Left kidney (tissue), 8 donors: ENCODE measurements at places on chromosomes 3 and 15.
A peak's percentile ranks its signal among the peaks of the same experiment; 100 is the strongest.

DNA sequence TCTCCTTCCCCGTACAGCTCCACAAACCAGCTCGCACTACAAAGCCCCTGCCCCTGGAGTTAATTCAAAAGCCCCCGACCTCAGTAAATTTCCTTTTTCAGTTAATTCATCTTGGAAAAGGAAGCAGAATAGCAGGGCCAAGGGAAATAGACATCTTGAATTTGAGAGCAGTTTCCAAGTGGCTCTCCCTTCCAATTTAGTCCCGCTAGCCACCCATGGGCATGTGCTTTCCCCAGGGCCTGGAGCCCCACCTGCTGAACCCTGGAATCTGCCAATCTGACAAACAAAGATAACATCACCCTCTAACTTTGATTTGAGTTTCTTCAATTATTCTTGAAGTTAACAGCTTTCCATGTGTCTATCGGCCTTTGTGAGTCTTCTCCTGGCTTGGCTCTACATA, 31.7 kb downstream of the PRR20G start:
- no peak for DNase-seq

- peak; percentile 65 for DNase-seq
These were observed 158.5 kb upstream of the TPM1 start for GRCh38 chr15:62883938-62884479.

DNA sequence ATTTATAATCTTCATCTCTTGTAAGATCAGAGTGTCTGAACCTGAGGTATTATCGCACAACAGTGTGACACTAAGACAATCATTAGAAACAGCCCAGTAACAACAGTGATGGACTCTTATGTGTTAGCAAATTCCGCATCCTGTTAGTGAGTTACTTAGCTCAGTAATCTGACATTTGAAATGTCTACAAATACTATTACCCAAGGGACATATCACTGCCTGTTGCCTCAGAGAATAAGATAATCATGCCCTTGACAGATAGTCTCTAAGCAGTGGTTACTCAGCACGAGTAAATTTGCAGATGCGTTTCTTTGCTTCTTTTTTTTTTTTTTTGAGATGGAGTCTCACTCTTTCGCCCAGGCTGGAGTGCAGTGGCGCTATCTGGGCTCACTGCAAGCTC, 13.4 kb upstream of the RTP1 start:
- no peak for DNase-seq

GRCh38 chr3:122560680-122561079, 3.4 kb downstream of the PARP9 start:
- peak; percentile 77 for DNase-seq

- DNase-seq = no peak
These were observed 38.5 kb downstream of the ARHGEF3 start for GRCh38 chr3:56763233-56763632.

DNA sequence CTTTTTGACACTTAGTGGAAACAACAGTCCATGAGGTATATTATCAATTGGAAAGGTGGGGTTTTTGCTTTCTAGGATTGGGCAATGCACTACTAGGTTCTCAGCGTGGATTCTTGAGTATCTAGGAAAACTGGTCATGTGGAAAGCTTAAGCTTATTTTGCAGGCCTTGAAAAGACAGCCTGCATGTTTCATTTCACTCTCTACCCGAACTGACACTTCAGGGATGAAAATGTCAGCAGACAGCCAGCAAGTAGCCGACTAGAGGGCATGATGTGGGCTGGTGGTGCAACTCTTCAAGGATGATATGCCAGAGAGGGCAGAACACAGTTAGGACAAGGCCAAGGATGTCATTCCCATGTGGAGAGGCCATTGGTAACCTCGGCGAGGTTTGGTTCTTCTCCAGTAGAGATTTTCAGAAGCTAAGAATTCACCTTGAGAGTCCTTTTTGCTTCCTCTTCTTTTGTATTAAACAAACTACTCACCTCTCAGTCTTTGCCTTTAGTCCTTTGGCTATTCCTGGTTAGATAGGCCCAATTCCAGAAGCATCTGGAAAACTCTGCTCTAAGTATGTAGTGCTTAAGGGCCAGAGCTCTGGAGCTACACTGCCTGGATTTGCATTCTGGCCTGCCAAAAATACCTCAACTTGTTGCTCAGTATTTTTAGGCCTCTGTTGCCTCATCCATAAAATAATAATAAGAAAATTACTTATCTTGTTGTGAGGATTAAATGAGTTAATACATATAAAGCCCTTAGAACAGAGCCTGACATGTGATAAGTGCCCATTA, 17.9 kb downstream of the LPP start:
- DNase-seq = no peak

- DNase-seq = no peak
These were observed 116.3 kb downstream of the AKAP13 start for GRCh38 chr15:85496551-85497171.

DNA sequence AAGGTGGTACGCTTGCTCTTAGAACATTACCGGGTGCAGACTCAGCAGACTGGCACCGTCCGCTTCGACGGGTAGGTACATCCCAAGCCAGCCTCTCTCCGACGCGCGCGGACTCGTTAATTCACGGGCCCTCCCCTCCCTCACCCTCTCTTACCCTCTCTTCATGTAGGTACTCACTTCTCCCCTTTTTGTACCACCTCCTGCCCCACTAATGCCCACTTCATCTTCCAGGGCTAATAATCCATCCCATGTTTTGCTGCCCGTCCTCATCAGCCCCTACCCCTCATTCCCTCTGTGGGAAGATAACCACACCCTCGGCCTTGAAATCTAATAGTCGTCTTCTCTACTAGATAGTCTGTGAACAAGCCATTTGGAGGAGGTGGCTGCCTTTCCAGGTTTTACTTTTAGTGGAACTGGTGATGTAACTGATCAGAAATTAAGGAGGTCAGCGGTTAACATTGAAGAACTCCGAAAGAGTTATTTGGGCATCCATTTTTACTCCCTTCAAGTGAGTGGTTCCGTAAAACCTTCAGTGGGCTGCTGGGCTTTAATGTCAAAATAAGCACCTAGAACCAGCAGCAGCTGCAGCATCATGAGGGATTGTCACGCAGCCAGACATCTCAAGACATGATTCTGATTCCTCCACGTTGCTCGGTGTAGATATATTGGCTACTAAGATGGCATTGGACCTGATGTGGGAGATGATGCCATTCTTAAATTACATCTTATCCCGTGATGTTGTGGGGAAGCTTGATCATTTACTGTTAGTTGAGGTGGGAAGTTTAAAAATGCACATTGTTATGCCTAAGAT, 1.3 kb downstream of the FEM1B start:
- peak; percentile 54 for DNase-seq

DNA sequence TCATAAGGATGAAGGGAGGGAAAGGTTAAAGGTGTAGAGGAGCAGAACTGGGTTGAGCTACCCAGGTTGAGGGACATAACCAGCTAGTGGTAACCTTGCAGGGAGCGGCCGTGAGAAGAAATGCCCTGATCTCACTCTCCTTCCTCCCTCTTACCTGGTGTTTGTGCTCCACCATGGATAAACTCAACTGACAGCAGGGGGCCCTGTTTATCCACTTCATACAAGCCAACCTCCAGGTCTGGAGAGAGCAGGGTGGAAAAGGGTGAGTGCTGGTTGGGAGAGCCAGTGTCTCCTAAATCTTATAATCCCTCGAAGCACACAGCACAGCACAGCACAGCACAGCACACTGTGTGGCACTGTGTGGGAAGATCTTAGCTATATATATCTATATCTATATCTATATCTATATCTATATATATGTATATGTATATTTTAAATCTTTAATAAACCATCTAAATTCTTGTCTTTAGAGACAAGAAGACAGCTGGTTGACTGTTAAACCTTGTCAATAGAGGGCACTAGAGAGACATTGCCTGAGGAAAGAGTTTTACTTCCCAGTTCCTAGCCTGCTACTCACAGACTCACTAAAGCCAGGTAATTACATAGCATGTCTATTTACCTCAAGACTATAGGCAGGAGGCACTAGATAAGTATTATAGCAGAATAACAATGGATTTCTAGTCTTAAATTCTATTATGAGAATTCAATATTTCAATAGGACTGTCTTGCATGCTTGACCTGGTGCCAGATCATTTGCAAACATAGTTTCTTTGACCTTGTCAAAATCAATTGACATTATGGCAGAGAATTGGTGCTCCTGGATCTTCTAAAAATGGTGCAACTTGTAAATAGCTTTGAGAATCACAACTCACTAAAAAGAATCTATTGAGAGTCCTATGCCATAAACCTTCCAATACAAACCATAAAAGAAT, 21.7 kb upstream of the FMN1 start:
- no peak for DNase-seq

DNA sequence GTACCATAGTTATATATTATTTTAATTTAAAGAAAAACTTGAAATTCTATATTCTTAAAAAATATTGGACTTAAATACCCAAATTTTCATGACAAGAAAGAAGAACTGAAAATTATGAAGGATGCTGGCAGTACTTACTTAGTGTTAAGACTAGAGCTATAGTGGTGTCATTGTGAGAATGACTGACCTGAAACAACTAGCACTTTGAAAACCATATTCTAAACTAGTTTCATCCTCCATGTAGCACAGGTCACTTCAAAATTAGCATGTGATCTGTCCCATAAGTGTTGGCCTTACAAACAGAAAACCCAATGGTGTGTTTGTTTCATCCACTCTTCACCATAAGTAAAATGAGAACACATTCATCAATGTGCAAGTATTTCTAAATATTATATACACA, 208.6 kb downstream of the ZIC4 start:
- DNase-seq = no peak

DNA sequence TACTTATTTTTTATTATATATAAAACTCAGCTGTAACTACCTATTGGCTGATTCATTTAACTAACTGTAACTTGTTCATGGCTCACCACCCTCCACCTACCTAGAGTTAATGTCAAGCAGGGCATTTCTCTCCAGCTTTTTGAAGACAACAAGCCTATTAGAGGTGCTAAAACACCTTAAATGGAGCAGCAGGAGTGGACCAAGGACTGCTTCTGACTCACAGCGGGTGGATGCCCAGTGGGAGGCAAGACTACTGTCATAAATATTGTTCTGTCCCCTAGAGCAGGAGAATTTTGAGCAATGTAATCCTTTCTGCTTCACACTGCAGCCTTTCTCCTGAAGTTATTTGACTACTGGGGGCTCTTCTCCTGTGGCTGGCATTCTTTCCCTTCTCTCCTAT, 146.9 kb downstream of the CLSTN2 start:
- peak; percentile 10 for DNase-seq

DNA sequence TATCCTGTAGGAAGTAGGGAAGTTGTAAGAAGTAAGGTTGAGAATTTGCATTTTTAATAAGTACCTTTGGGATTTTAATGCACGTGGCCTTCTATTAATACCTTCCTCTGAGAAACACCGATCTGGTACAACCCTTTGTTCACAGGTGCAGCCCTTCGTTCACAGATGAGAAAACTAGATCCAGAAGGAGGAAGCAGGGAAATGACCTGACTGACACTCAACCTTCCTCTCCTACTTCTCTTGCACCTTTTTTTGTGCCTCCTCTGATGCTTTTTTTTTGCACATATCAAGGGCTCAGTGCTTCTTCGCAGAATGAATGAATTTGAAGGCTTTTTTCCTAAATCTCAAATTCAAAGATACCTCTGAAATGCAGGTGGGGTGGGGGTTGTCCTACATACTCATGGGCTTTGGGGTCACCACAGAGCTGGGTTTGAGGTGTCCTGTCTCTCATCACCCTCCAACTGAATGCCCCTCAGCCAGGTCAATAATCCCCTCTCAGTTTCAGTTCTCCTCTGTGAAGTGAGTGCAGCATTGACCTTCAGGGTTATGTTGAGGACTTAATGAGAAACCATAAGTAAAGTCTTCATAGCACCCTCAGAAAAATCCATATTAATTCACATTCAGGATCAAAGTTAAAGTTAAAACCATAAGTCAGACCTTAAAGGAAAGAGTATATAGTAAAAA, 161.5 kb upstream of the CTNNB1 start:
- DNase-seq = no peak

DNA sequence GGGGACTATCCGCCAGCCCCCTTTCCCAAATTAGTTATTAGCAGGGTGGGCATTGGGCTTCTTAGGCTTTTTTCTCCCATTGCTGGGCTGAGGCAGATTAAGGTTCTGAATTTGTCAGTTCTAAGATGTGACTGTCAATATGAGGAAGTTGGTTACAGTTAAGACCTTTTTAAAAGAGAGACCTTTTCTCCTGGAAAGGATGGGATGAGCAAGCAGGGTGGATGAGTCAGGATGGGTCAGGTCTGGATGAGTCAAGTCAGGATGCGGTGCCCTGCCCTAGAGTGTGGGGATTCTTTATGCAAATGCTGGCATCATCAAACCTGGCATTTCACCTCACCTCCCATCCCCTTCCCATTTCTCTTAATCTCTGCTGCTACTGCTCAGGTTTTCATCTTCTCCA, 1.9 kb downstream of the AEN start:
- DNase-seq = no peak

GRCh38 chr3:182248349-182248880, 536.7 kb downstream of the SOX2 start:
- DNase-seq = no peak

DNA sequence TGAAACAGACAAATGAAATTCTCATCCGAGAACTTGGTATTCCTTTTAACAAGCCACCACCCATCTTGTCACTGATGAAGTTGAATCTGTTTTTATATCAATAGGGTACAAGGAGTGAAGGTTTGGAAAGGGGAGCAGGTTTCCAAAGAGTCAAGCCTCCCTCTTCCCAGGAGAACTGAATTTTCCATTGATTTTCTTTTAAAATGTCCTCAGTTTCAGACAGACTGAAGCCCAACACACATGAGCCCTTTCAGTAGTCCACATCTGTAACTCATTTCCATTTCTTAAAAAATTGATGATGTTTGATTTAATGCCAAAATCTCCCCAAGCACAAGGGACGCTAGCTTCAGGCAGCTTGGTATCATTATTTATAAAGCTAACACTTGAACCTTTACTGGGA, 187.7 kb downstream of the FOXB1 start:
- DNase-seq = no peak

DNA sequence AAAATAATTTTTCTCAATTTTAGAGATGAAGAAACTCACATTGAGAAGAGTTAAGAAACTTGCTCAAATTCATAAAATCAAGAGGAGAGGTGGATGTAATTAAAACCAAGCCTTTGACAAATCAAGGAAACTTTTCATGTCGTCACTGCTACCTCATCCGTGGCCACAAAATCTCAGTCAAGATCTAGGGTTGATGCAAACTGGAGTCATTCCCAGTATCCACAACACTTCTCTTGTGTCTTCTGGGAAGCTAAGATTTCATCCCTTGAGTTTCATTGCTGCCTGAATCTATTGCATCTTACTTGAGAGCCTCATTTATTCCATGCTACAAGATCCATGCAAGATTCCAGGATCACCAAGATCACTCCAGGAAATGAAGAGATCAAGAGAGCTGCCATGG, 5.4 kb upstream of the FBN1 start:
- no peak for DNase-seq

GRCh38 chr3:183764847-183765731, 60.3 kb downstream of the MAP6D1 start:
- DNase-seq = no peak

DNA sequence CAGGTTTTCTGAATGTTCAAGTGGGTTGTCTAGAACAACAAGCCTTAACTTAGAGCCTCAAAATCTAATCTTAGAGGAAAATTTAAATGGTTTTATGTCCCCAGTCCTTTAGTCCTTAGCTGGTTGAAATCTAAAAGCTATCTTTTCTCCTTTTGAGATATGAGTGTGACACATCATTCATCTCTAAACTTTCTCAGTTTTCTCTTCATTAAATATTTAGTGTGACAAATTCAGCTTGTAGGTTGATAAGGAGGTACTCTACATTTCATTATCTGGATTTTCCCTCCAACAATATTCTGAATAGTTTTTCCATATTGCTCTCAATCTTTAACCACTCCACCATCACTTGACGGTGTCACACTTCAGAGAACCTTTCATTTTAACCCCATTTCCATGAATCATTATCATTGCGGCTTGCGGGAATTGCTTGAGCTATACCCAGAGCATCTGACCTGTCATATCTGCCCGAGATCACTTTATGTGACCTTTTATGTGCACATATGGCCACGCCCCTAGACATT, 16.1 kb upstream of the ATP8B4 start:
- no peak for DNase-seq
